ENCODE measurements at places on chromosomes 16 and 17.

DNA sequence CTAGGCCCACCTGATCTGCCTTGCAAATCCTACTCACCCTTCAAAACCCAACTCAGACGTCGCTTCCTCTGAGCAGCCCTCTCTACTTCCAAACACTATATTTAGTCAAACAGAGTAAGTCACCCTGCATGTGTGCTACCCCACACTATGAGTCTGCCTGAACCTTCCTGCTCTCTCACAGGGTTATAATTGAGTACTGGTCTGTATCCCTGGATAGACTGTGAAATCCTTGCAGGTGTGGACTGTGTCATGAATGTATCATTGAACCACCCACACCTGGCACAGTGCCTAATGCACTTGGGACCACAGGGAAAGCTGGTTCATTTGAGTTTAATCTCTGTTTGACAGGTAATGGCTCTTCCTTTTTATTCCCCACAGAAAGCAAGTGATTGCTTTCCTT is 3.4 kb downstream of the FBXO39 start:
- DNase-seq = no peak

DNA sequence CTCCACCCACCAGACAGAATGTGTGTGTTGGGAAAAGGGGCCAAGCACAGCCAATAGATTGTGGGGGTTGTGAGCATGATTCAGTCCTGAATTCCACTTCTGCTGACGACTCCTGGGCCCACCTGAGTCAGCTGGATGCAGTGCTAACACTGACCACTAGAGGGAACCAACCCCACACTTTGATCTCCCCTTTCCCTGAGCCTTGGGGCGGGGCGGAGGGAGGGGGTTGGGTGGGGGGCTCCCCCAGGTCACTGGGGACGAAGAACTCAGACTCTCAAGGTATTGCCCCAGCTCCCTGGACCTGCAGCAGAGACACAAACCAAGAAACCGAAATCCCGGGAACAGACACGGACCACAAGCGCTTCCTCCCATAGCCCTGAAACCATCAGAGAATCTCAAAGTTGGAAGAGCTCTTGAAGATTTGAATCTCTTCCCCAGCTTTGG is 621 bp upstream of the CSHL1 start:
- peak; percentile 72 for DNase-seq

DNA sequence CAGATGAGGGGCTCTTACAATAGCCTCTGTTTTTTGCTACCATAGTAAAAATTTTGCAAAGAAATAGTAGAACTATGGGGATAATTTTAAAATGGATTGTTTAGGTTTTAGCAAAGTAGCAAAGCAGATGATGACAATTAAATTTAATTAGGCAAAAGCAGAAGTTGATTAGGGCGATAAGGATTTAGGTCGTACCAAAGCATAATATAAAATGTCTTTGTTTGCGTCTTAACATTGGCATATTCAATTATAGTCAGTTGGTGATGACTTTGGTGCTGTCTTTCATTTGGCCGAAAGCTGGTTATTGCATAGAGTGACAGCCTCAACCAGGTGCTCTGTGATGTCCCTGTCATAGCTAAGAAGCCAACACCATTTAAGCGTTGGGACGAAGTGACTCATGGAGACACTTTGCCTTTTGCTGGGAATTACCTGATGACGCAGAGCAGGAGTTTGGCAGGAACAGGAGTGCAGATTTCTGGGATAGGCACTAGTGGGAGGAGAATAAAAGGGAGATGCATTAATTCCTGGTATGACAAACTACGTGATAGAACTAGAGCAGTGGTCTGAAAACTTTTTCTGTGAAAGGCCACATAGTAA is 38.3 kb downstream of the MAP2K6 start:
- DNase-seq = no peak

DNA sequence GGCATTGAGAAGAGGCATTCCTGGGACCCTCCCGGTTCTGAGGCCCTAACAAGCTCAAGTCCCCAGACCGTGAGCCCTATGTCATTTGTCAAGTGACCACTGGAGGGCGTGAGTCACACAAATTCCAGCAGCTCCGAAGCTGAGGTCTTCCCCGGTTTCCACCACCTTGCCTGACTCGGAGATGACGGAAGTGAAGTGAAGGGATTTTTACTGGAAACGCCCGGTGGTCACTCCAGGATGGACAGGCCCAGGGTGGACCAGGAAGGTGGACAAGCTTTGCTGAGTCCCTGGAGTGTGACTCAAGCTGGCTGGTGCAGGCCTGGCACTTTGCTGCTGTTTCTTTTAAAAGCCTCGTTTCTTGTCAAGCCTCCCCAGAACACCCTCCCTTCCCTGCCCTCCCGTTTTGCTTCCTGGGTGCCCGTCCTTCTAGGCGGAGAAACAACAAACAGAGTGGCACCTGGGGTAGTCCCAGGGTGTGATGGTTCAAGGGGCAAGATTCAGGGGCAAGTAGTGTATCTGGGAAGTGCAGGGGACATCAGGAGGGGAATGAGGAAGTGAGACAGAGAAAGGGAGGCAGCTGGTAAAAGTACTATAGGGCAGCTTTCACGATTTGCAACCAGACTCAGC is 5.3 kb upstream of the NOS2 start:
- DNase-seq = peak; percentile 86

DNA sequence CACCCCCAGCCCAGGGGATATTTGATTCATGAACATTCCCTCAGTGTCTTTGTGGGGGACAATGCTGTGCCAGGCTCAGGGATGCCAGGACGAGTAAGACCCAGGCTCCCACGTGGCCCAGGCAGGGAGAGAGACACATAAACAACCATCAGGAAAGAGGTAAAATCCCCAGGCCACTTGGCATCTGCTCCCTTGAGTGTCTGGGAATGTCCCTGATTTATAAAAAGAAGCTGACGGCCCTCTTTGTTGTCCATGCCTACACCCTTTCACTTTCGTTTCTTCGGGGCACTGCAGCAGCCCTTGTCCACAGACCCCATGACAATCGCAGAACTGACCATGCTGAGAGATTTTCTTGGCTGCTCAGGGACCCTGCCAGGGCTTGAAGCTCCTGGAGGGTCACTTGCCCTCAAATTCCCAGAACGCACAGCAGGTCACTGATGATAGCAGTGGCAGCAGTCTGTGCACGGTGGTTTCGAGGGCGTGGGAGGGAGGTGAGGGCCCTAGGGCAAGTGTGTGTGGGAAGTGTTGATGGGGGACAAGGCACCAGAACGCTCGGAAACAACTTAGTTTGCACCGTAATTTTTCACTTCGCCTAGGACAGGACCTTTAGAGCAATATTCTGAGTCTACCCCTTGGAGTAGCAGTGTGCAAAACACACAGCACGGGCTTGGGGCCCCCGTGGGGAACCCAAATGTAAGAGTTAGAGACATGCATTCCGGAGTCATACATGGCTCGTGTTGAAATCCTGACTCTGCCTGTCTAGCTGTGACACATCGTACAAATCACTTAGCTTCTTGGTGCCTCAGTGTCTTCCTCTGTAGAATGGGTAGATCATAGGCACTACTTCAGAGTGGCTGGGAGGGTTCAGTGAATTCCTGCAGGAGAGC is 4.7 kb downstream of the NOD2 start:
- peak; percentile 79 for DNase-seq

DNA sequence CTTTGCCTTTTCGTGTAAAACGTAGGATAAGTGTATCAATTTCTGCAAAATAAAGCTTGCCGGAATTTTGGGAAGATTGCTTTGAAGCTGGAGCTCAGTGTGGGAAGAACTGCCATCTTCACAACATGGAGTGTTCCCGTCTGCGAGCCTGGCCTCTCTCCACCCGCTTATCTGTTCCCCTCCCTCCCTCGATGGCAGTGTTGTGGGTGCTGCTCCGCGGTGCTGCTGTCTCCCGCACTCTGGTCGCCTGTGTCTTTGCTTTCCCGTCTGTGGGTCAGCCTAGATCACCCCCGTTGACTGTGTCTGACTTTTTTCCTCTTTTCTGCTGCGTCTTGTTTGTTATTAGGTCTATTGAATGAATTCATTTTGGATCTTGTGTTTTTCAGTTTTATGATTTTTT is 17.0 kb downstream of the ACSF3 start:
- no peak for DNase-seq

DNA sequence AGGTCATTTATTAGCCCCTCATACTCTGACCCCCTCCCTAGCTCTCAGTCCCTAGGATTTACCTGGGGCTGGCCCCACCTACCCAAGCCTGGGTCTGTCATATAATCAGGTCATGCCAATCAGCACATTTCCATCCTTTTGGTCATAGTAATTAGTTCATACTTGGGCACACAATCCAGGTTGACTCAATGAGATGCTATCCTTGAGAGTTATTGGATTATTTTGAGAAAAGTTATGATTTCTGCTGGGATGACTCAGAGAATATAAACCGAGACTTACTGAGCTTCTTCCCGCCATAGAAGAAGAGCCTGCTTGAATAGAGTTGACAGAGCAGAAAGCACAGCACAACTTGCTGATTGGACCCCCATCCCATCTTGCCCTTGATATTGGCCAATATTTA is 331.5 kb downstream of the CBLN1 start:
- DNase-seq = no peak

DNA sequence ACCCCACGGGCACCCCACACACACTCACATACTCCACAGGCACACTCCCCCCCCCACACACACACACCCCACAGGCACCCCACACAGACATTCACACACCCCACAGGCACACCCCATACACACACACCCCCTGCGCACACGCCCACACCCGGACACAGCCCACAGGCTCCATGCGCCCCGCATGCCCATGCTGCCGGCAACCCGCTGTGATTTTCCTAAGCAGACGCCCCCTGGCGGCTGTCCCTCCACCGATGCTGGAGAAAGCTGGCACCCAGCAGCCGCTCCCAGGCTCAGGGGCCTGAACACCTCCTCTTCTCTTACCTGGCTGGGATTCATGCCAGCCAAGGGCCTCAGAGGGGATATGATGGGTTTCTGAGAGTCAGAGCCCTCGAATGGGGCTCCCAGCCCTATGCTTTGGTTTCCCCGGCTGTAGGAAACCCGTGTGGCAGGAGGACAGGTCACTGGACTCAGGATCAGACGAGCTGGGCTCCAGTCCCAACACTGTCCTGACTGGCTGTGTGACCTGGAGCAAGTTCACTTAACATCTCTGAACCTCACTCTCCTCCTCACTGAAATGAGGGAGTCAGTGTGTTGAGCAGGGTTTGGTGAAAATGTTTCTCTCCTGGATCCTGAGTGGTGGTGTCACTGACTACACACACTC is 19.6 kb upstream of the TNFRSF13B start:
- peak; percentile 87 for DNase-seq

GRCh38 chr17:72297326-72298115 is 176.7 kb downstream of the SOX9 start:
- DNase-seq = no peak

- no peak for DNase-seq
These were observed 12.2 kb upstream of the MMD start for GRCh38 chr17:55433629-55434422.

DNA sequence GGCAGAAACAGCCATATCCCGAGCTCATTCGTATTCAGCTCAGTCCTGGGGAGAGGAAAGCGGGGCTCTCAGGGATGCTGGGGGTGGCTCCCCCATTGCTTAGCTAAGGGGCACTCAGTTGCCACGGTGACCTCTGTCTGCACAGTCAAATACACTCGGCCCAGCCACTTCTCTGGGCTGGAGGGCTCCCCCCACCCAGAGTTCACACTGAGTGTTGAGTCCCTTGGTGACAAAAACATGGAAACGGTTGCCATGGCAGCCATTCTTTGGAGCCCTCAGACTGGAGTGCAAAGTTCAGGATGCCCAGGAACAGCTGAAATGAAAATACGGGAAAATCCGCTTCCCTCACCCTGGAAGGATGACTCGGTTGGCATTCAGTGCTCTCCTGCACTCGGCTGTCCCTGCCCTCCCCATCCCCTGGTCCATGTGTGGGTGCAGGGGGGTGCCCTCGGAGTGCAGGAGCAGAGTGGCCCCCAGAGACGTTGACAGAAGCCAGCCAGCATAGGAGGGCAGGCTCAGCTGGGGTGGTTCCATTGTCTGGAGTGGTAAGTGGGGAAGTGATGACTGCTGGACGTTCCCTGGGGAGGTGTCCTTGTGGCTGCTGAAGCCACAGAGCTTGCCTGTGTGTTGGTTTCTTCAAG is 216.5 kb downstream of the NTN1 start:
- no peak for DNase-seq

DNA sequence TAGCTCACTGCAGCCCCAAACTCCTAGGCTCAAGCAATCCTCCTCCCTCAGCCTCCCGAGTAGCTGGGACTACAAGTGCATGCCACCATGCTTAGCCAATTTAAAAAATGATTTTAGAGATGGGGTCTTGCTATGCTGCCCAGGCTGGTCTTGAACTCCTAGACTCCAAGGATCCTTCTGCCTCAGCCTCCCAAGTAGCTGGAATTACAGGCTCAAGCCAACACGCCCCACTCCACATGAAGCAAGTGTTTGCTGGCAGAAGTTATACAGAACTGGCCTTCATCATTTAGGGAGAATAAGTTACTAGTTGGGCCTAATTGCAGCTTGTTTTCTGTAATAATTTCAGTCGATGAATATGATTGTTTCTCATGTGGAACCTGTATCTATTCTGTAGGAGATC is 68.0 kb downstream of the SHISA6 start:
- DNase-seq = no peak

DNA sequence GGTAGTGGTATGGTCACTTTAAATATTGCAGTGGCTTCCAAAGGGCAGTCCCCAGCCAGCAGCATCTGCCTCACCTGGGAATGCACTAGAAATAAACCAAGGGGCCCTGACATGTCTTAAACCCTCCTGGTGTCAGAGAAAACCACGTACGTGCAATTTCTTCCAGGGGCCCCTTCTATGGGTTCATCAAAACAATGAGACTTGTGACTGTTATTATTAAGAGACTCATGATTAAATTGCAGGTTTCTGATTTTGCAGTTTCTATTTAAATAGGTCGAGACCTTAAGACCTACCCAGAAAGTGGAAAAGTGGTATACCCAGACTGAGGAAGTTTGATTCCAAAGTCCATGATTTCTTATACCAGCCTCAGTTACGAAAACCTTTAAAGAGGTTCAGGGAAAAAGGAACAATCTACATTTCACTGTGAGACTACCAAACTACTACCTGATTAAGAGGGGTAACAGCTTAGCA is 746 bp upstream of the POLG2 start:
- DNase-seq = peak; percentile 78

- no peak for DNase-seq
These were observed 322.7 kb downstream of the NPIPA8 start for GRCh38 chr16:18013863-18014262.

DNA sequence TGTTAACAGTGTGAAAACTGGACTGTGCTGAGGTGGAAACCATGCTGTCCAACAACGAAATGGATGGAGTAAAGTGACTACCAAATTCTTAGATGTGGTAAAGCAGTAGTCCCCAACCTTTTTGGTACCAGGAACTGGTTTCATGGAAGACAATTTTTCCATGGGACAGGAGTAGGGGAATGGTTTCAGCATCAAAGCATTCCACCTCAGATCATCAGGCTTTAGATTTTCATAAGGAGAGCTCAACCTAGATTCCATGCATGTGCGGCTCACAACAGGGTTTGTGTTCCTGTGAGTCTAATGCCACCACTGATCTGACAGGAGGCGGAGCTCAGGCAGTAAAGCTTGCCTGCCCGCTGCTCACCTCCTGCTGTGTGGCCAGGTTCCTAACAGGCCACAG is 11.5 kb downstream of the SLX4 start:
- DNase-seq = no peak

- DNase-seq = no peak
These were observed 540.0 kb upstream of the GOT2 start for GRCh38 chr16:59274141-59274540.

Data from activated T-cell treated with anti-CD3 and anti-CD28 coated beads, Interleukin-2, amount 50 U/mL, for 24 hours (primary cell).